ENCODE measurements at places on chromosomes 11 and 22.

- H3K27ac ChIP-seq: no peak overlapping the region
- DNase-seq: no peak
- peaks cover 49% of the 10 kb centered on the region for H3K4me1 ChIP-seq
- no peaks in the 10 kb centered on the region for H3K27me3 ChIP-seq
These were observed 6.3 kb downstream of the ARHGEF17 start for GRCh38 chr11:73314117-73314961.

DNA sequence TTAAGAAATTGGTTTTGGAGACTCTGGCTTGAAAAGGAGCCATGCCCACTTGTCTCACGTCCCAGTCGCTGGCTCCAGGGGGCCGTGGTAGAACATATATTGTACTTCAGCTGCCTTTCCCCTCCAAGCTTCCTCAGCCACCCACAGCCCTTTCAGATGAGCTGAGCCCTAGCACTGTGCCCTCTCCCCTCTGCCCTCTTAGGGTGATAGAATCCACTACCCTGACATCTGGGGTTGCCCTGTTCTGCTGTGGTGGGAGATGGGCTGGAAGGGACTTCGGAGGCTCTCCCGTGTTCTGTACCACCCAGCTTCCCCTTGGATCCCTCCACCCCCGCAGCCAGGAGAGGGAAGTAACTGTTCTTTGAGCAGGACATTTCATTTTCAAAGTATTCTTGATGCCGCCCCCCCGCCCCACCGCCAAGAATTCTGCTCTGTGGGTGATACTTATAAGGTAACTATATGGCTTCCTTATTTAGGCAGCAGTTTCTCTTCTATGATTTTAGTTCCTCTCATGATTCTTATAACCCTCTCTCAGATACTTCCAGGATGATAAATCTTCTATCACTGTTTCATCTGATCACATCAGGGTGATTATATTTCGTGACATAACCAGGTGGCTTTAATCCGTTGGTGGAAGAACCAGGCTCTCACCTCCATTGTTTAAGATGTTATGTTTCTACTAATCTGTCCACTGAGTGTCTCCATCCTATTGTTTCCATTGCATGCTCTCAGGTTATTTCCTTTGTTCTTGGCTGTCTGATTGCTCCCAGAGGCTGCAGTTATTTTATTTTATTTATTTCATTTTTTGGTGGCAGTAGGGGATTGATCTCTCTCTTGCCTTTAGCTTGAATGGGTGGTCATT, 24.1 kb downstream of the ZBTB16 start:
- H3K36me3 ChIP-seq: no peaks in the 10 kb centered on the region
- H3K4me1 ChIP-seq: peaks cover 100% of the 10 kb centered on the region
- peak; percentile 48 for DNase-seq
- no peak overlapping the region for H3K4me3 ChIP-seq
- no peaks in the 10 kb centered on the region for H3K27me3 ChIP-seq

DNA sequence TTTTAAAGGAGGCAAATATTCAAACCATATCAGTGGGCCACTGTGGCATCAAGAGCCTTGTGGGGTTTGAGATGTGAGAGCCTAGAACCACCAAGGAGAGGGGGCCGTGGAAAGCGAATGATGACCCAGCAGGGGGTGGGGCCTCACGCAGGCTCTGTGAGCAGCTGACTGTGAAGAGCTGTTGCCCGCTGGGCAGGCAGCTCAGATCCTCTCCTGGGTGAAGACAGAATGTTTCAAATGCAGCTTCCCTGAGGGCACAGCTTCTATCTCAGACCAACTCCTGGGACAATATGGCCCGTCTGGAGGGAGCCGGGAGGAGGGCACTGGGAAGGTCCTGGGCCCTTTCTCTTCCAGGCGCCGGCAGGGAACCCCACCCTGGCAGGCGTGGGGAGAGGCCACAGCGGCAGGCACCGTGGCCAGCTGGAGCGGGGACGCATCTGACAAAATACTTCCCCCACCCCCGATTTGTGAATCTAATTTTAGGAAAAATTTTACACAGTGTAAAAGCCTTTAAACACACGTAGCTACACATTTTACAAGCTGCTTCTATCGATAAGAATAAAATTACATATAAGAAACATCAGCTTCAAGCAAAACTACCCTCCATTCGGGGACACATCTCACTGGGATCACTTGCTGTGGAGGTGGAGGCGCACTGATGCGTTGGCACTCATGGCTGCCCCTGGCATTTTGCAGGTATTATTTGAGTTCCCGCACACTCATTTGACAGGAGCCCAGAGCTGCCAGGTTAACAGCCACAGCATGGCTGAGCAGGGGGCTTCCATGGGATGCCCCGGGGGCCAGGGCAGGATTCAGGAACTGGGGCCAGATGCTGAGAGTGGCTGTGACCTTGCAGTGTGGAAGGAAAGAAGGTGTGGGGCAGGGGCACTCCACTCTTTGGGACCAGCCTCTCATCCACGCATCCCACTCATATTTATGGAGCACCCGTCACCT, 40.3 kb downstream of the PARVG start:
- no peaks in the 10 kb centered on the region for H3K36me3 ChIP-seq
- H3K27ac ChIP-seq: no peak overlapping the region
- H3K4me3 ChIP-seq: no peak overlapping the region
- no peaks in the 10 kb centered on the region for H3K4me1 ChIP-seq
- DNase-seq: no peak
- H3K27me3 ChIP-seq: no peaks in the 10 kb centered on the region

GRCh38 chr11:59144096-59144495, 1.4 kb downstream of the FAM111A start:
- peak overlapping the region; percentile 98 for H3K27ac ChIP-seq
- peaks cover 22% of the 10 kb centered on the region for H3K4me1 ChIP-seq
- H3K4me3 ChIP-seq: no peak overlapping the region
- H3K36me3 ChIP-seq: no peaks in the 10 kb centered on the region
- no peak for DNase-seq
- no peaks in the 10 kb centered on the region for H3K27me3 ChIP-seq

GRCh38 chr11:92362989-92363388, 138.4 kb downstream of the FAT3 start:
- H3K27ac ChIP-seq: no peak overlapping the region
- no peaks in the 10 kb centered on the region for H3K27me3 ChIP-seq
- no peaks in the 10 kb centered on the region for H3K36me3 ChIP-seq
- no peaks in the 10 kb centered on the region for H3K4me1 ChIP-seq
